ENCODE measurements at places on chromosomes 3 and 15.

GRCh38 chr15:72916897-72917296 lies 133.3 kb upstream of the ADPGK start:
- no peak for DNase-seq

GRCh38 chr15:70248116-70249025 lies 150.7 kb upstream of the TLE3 start:
- no peak for DNase-seq

- no peak for DNase-seq
These were observed 1029.2 kb downstream of the EPHA3 start for GRCh38 chr3:90136456-90137191.

- DNase-seq, result no peak
These were observed 410.5 kb upstream of the CADM2 start for GRCh38 chr3:84547971-84548970.

GRCh38 chr3:38458796-38459498 lies 5.3 kb downstream of the ACVR2B start:
- DNase-seq, result no peak

DNA sequence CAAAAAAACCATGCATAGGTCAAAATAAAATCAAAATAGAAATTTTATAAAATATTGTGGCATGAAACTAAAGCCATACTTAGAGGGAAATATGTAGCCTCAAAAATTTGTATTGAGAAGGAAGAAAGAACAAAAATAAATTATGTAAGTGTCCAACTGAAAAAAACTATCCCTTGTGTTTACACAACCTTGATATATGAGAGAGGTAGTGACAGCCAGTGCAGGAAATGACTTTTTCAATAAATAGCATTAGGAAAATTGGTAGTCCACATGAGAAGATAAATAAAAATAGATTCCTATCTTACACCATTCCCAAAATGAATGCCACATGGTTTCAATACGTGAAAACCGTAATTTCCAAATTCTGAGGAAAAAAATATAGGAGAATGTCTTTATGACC lies 13.2 kb upstream of the PRSS50 start:
- no peak for DNase-seq

- DNase-seq, result no peak
These were observed 98.0 kb downstream of the USP13 start for GRCh38 chr3:179750720-179751328.

DNA sequence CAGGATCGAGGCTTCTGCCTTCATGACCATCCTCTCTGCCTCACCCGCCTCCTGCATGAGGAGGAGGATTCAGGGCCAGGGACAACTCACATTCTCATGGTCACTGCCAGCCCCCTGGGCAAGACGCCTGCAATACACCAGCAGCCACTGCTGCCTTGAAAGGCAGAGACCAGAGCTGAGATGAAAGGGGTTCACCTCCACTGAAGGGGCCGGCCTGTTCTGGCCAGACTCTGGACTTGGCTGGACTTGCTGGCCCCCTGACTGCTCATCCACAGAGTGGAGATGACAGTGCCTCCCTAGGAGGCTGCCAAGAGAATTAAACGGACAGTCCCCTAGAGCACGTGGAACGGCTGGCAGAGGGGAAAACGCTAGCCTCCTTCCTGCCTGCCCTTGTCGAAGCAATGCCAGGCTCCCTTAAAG lies 35.2 kb downstream of the MGLL start:
- no peak for DNase-seq

- DNase-seq, result no peak
These were observed 25.8 kb upstream of the MFGE8 start for GRCh38 chr15:88938802-88939485.

DNA sequence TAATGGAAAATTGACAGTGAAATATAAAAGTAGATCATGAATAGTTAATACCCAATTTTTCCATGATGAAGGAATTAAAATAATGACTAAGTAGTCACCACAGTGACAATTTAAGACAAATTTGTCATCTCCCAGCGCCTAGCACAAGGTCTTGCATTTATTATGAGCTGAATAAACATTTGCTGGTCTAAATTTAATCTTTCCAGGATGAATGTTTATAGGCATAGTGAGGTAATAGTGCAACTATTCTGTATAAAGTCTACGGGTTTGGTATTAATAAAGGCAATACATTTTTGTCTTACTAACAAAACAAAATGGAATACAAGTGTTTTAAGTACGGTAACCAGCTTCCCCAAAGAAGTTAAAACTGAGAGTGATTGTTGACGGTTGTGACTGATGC lies 209.3 kb downstream of the CD47 start:
- no peak for DNase-seq

Measured in activated T-cell treated with anti-CD3 and anti-CD28 coated beads, Interleukin-2, amount 50 U/mL, for 4 hours (primary cell).